ENCODE measurements at places on chromosomes 11 and 22.

DNA sequence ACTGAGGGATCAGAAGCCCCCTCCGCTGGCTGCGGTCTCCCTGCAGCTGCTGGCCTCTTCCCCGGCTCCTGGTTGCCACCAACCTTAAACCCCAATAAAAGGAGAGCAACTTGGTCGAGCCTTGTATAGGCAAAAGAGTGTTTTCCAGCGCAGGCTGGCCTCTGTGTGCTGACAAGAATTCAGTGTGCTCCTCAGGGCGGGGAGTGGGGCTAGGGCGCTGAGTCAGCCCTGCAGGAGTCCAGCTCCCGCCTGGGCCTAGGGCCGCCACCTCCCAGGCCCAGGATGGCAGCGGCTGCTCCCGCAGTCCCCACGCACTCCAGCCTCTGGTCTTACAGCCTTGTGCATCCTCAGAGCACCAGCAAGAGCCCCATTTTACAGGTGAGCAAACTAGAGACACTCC, at the start of gene SHISAL1:
Gene SHISAL1 (minus strand): TSS at position 186 of the 400 bp plus-strand sequence. CDS start 12,006 bp downstream, outside the sequence.
- DNase-seq, result no peak

- DNase-seq, result peak; percentile 90
These were observed 769 bp downstream of the MAFF start for GRCh38 chr22:38202437-38203089.

DNA sequence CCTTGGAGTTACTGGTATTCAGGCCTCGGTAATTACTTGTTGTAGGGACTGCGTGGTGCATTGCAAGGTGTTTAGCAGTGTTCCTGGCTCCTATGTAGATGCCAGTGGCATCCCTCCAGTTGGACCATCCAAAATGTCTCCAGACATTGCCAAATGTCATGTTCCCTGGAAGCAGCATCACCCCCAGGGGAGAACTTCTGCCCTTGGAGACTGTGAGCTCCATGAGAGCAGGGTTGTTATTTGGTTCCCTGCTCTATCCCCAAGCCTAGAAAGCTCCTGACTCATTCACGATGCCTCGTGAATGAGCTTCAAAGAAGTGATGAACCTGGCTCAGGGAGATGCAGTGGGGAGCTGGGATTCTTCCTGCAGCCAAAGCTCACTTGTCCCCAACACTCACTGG, 4.8 kb upstream of the CD248 start:
- DNase-seq, result no peak

DNA sequence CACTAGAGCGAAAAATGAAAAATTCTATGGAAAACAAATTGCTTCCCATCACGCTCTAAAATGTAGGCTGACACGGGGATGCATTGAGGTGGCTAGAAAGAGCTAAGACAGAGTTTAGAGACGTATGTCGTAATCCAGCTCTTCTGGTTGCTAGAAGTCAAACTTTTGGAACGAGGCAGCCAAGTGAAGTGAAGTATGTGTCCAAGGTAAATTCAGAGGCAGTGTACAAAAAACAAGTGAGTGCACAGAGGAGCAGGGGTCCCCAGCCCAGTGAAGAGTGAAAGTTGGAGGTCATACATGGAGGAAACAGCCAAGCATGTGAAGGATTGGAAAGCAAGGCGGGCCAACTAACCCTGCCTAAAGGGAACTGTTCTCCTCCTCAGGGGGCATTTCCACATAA, 528.5 kb downstream of the NTM start:
- no peak for DNase-seq

GRCh38 chr11:9461760-9462134, 935 bp downstream of the ZNF143 start:
- DNase-seq, result no peak

- DNase-seq, result no peak
These were observed 107.4 kb downstream of the SEZ6L start for GRCh38 chr22:26276529-26277160.

- no peak for DNase-seq
These were observed 86.5 kb upstream of the SLC6A5 start for GRCh38 chr11:20512869-20513268.

DNA sequence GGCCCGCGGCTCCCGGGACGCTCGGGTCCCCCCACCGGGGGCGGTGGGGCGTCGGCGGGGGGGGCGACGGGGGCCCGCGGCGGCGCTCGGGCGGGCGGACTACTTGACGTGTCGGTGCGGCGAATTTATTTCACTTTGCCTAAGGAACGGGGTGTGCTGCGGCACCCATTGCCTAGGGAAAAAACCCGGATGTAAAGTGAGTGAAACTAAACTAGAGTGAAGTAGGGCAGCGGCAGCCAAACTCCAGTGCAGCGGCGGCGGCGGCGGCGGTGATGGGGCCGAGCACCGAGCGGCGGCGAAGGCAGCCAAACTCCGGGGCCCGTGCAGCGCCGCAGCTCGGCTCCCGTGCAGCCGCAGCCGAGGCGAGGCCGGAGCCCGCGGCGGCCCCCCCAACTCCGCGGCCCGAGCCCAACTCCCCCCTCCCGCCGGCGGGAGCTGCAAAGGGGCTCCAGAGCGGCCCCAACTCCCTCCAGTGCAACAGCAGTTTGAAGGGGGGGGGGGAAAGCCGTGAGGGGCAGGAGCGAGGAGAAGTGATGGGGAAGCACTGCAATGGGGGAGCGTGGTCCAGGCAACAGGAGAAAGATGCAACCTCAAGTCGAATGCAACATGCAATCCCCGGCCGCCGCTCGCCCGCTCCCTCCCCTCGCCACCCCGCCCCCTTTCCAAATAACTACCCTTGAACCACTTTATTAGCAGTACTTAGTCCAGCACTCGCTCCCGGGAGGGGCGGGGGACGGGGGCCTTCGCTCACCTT, 647 bp upstream of the PHF21A start:
- DNase-seq, result peak; percentile 79

GRCh38 chr11:14075118-14076078, 112.9 kb downstream of the SPON1 start:
- no peak for DNase-seq

DNA sequence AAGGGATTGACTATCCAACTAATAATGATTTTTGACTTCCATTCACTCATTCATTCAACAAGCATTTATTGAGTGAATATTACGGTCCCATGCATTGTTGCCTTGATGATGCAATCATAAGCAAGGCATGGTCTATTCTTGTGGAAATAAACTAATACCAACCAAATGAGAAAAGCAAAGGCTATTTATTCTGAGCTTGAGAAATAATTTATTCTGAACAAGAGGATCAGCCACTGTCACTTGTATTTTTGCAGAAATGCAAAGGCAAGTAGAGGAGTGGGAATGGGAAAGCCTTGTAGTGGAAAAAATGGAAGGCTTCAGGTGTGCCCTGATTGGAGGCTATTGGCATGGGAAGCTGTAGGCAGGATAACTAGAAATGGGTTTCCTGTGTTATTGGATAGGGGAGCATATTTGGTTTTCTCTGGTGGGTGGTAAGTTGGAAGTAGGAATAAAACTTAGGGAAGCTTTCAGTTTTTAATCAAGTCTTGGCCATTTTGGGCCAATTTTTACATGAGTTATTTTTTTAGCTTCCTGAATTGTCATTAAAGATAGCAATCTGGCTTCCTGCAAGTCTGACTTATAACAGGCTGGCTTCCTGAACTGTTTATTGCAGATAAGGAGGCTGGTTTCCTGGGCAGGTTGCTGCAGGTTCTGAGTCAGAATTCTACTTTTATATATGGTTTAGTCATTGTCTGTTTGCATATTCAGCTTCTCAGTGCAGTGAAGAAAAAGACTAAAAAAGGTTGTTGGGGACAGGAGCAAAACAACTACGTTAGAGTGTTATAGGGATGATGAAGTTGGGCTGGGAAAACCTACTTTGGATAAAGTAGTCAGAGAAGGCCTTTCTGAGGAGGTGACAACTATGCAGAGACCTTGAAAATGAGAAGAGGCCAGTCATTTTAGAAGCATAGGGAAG, 106.7 kb downstream of the APIP start:
- DNase-seq, result no peak

DNA sequence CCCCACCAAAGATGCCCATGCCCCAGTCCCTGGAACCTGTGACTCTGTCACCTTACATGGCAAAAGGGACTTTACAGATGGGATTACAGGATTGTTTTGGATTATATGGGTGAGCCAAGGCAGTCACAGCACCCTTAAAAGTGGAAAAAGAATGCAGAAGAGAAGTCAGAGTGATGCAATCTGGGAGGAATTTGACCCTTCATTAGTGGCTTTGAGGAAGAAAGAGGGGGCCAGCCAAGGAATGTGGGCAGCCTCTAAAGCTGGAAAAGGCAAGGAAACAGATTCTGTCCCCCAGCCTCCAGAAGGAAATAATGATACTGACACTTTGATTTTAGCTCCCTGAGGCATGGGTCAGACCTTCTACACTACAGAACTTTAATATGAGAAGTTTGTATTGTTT, 257.3 kb upstream of the ISX start:
- DNase-seq, result no peak

DNA sequence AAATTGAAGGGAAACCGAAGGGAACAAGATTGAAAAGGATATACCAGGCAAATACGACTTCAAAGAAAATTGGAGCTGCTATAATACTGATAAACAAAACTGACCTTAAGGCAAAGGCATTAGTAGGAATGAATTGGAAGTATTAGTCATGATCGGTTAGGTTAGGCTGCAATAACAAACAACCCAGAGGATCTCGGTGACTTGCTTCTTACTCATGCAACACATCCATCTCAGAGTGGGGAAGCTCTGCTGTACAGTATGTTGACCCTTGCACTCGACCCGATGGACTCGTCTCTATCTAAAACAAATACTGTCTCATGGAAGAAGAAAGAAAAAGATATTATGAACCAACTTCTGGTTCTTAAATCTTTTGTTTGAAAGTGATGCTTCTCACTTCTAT, 42.3 kb downstream of the SPATA19 start:
- no peak for DNase-seq

DNA sequence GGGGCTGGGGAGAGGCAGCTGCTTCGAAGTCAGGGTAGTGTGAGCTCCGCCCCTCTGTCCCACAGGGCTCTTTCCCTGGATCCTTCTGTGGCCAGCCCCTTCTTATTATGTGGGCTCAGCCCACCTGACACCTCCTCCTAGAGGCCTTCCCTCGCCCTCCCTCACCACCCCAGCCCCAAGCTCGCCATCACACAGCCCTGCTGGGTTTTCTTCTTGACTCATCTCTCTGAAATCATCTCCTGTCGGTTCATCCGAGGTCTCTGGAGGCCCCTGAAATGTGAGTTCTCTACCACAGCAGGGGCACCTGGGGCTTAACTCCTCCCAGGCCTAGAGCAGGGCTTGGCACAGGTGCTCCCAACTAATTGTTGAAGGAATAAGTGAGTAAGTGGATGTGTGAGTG, 65.2 kb downstream of the CACNA1I start:
- DNase-seq, result no peak

GRCh38 chr11:5534046-5534445, 14.3 kb downstream of the OR52H1 start:
- DNase-seq, result no peak

- DNase-seq, result peak; percentile 85
These were observed 16.4 kb upstream of the PAMR1 start for GRCh38 chr11:35541621-35542375.

GRCh38 chr11:35338921-35339320, 80.4 kb downstream of the SLC1A2 start:
- DNase-seq, result no peak

DNA sequence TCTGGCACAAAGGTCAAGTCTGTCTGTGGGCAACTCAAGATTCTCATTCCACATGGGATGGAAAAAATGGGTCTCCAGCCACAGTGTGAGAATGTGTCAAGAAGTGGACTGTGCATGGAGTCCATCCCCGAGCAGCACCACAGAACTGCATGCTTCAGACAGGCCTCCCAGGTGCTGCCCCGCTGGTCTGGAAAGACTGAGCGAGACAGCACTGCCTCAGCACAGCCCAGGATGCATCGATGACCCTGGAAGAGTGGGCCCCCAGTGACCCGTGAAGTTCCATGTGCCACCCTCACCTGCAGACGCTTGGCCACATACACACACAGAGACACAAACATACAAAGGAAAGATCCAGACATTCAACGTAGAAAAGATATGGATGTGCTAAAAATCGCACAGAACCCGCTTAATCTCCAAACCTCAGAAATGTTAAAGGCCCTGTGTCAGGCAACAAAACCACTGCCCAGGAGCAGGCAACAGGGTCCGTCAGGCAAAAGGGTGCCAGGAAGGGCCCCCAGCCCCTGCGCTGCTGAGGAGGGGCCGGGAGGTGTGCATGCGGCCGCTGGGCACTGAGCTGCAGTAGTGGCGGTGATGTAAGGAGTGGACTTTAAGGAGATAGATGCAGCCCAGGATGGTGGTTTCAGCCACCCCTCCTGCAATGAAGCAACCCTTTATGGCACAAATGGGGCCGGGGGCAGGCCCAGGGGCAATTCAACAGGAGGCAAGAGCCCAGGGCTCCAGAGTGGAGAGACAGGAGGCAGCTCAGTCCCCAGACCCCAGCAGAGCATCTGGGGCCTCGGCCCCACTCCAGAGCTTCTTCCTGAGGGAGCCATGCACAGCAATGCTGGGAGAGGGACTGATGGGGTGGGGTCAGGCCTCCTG, 84.7 kb downstream of the DGCR2 start:
- no peak for DNase-seq

DNA sequence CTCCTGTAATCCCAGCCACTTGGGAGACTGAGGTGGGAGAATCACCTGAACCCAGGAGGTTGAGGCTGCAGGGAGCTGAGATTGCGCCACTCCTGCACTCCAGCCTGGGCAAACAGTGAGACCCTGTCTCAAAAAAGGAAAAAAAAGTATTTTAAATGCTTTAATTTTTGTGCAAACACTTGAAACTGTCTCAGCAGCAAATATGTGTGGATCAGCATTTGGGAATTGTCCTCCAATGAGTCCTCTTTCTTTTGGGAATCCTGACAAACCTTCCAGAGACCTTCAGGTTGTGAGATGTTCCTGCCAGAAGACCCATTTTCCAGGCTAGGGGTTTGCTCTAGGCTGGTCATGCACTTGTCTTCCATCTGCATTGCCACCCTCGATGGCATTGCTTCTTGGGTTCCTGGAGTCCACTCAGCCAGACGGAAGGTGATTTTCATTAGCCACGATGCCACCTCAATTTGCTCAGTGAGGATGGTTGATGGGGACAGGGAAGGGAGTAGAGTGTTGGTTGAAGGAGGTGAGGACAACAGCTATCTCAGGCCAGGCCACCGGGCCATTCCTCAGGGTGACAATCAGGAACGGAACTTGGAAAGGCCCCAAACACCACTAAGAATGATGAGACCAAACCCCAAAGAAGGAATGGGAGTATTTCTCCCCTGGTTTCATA, 55.4 kb downstream of the ST14 start:
- peak; percentile 8 for DNase-seq

DNA sequence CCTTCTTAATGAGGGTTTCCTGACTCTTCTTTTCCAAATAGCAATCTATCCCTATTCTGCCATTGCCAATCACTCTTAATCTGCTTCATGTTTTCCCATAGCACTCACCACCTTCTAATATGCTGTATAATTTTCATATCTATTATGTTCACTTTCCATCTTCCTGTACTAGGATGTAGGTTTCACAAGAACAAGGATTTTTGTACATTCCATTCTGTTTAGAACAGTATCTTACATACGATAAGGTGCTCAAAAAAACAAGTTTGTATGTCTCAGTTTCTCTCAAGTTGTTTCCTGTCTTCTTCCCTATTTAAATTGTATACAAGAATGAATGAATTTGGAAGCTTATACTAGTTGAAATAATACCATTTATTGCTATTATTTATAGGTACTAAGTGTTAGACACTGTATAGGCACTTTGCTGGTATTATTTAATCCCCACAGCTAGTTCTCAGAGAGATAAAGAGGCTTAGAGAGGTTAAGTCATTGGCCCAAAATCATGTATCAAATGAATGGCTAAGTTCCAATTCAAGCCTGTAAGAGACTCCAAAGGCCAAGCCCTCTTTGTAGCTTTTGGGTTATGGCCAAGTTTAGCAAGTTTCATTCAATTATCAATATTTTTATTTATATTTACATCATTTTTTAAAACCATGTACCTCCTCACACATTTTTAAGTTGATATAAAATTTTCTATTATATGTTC, 134.7 kb downstream of the PAX6 start:
- no peak for DNase-seq

Data from adrenal gland (tissue), 19 donors.